A549 (cell line): ENCODE measurements at places on chromosomes 2 and 18. TPM values are rescaled to one million over a fixed set of nuclear protein-coding genes. Genes with fewer than 3 reads are reported as not detected.

Gene LOXL3
- polyA plus RNA-seq, result 0.27 to 0.53 TPM (median 0.31 TPM) in 3 replicates

Gene RAPH1
- polyA plus RNA-seq, result 5.5 to 6.9 TPM (median 6.3 TPM) in 3 replicates

Gene ANKRD29
- 12.4 to 17.4 TPM (median 17.2 TPM) in 3 replicates for polyA plus RNA-seq

Gene KCNF1
- 3.7 to 4.2 TPM (median 4.0 TPM) in 3 replicates for polyA plus RNA-seq

DNA sequence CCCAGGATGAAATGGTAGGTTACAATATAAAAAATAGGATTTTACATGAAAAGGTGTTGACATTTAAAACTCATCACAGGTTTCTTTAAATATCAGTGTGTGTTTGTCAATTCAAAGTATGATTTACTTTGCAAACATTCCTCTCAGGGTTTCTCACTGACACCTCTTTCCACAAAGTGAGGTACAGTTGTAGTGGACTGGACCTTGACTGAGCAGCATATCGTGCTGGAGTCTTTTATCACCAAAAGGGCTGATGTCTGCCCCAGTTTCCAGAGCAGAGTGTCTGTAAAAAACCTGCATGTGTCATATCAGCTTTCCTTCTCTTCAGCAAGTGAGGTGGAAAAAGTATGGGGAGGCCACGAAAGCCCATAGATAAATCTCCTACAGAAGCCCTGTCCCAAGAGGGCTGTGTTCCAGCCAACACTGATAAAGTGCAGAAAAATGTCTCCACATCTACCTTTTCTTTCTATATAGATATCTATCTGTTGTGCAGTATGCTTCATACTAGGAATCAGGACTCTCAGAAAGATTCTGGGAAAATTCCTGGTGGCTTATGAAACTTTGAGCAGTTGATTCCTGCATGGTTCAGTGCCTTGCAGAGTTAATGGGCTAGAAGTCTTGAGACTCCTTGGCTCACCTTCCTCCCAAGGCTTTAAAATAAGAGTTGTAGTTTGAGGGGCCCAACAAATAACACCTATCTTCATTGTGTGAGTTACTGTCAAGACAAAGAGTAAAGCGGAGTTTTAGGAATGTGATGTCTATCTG, 6.9 kb downstream of the ACYP2 start:
- no peak for DNase-seq

DNA sequence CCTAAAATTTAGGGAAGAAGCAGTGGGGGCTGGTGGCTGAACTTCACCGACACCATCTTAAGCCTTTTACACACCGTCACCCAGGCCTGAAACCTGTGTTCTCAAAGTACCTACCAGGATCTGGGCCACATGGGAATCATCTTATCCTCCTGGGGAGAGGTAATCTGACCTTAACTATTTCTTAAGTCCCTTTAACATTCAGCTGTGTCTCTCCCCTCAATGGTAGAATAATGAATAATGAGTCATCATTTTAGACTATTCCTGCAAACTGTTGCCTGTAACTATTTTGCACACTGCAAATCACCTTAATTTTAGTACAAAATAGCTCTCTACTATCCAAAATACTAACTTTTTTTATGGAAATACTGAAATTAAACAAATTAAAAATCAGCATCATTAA, 149.4 kb upstream of the KLF7 start:
- no peak for DNase-seq
